ENCODE measurements at places on chromosomes 5 and 9. TPM values are rescaled to one million over a fixed set of nuclear protein-coding genes. Genes with fewer than 3 reads are reported as not detected.
A peak's percentile ranks its signal among the peaks of the same experiment; 100 is the strongest.

DNA sequence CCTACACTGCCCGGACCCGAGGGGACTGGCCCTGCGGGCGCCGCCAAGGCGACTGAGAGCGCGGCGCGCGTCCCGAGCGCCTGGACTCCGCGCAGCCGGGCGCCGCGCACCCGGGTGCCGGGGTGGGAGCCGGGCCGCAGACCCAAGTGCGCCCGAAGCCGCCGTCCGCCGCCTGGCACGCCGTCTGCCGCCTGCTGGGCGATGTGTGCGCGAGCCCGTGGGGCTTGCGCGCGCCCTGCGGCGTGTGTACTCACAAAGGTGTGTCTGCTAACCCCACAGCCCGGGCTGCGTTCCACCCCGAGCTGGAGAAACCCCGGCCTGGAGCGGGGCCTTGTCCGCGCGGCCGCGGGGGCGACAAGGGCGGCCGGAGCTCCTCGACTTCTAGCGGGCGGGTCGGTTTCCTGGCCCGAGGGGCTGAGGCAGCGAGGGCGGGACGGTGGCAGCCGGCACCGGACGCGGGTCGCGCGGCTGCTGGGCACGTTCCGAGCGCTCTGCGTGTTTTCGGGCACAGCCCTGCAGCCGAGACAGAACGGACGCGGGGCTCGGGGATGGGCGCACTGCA lies 1.1 kb upstream of the ZSWIM6 start:
- H3K4me1 ChIP-seq, result peaks cover 50% of the 10 kb centered on the region
- peak overlapping the region; percentile 43 for H3K27ac ChIP-seq
- H3K4me3 ChIP-seq, result peak overlapping the region; percentile 87
- peak; percentile 31 for DNase-seq

ENTR1 gene
- total RNA-seq, result 56.6 TPM

- no peak for DNase-seq
- H3K4me3 ChIP-seq, result no peak overlapping the region
- H3K27me3 ChIP-seq, result no peaks in the 10 kb centered on the region
- no peaks in the 10 kb centered on the region for H3K36me3 ChIP-seq
- H3K4me1 ChIP-seq, result no peaks in the 10 kb centered on the region
Measured at GRCh38 chr5:11525020-11525419, 379.2 kb downstream of the CTNND2 start.

CDH6 gene
- not detected for total RNA-seq

- H3K27me3 ChIP-seq, result peaks cover 54% of the 10 kb centered on the region
- no peak overlapping the region for H3K27ac ChIP-seq
- no peaks in the 10 kb centered on the region for H3K4me1 ChIP-seq
- no peak for DNase-seq
Measured at GRCh38 chr5:1909346-1909985, 26.7 kb upstream of the IRX4 start.

DNA sequence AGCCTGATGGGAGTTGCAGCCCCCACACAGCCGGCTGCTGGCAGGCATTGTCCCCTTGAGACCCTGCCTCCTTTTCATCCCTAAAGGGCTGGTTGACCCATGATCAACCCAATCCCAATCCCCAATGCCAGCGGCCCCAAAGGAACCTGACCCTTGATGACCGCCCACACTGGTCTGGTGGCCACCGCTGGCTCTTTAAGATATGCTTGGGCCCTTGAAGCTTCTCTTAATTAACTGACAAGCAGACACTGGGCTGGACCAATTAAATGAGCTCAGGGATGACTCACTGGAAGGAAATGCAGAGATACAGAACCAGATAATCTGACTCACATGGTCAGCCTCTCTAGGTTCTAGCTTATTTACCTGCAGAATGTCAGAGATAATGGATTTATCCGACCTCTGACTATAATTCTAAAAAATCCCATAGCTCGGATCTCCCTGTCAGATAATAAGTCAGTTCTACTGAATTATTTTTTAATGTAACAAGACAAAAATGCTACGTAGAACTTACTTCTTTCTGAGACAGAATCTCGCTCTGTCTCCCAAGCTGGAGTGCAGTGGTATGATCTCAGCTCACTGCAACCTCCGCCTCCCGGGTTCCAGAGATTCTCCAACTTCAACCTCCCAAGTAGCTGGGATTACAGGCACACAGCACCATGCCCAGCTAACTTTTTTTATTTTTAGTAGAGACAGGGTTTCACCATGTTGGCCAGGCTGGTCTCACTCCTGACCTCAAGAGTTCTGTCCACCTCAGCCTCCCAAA lies 11.1 kb upstream of the MLANA start:
- no peaks in the 10 kb centered on the region for H3K27me3 ChIP-seq
- no peaks in the 10 kb centered on the region for H3K36me3 ChIP-seq
- no peak overlapping the region for H3K27ac ChIP-seq
- H3K4me1 ChIP-seq, result peaks cover 8% of the 10 kb centered on the region
- DNase-seq, result peak; percentile 46

- H3K4me1 ChIP-seq, result peaks cover 64% of the 10 kb centered on the region
- H3K27ac ChIP-seq, result peak overlapping the region; percentile 81
- H3K36me3 ChIP-seq, result peaks cover 12% of the 10 kb centered on the region
Measured at GRCh38 chr9:68741704-68742332, 36.8 kb downstream of the PIP5K1B start.

PCDHGB4 gene
- 3.3 TPM for total RNA-seq

DNA sequence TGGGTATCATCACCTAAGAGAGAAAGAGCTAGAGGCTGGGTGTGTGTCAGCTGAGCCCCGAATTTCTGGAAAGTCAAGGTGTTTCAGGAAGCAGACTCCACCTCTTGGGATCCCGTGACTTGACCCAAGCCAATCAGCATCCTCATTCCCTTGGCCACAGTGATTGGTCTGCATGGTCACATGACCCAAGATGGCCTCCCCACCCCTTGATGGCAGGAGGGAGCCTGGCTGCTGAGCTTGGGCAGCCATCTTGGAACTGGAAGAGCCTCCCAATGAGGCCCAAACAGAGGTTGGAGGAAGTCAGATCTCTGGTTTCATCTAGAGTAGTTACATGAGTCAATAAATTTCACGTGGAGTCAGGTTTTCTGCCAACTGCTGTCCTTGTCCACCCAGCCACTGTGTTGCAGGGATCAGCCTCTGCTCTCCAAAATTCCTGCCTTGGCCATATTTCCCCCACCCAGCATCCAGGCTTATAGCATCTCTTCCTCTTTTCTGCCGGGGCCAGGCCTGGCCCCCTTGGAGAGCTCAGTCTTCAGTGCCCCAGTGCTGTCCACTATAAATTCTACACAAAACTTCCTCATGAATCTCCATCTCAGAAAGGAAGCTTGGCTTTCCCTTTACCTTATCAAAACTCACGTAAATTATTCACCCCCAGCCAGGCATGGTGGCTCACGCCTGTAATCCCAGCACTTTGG lies 17.2 kb upstream of the SUSD3 start:
- H3K4me3 ChIP-seq, result no peak overlapping the region
- no peaks in the 10 kb centered on the region for H3K36me3 ChIP-seq
- DNase-seq, result no peak
- 0 out of 2 replicates have a peak, but pooled peaks cover 1% of the 10 kb centered on the region for H3K27me3 ChIP-seq
- H3K27ac ChIP-seq, result no peak overlapping the region

DNA sequence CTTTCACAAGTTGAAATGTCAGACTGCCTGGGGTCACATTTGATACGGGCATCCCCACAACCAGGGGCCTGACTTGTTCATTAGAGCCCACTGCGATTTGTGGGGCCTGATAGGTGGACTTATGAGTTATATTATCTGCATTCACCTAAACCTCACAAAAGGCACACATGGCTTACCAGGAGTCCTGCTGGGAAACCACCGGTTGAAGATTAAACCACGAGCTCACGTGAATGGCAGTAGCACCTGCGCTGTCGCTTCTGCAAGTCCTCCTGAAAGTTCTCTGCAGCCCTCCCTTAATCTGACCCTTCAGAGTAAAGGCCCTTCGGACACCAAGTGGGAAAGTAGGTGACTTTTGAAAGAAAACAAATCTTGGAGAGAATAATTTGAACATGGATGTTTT lies 68.9 kb downstream of the PPIC start:
- H3K27me3 ChIP-seq, result no peaks in the 10 kb centered on the region
- H3K4me1 ChIP-seq, result no peaks in the 10 kb centered on the region
- DNase-seq, result no peak
- H3K27ac ChIP-seq, result no peak overlapping the region
- H3K36me3 ChIP-seq, result no peaks in the 10 kb centered on the region
- no peak overlapping the region for H3K4me3 ChIP-seq

SPINK6 gene
- not detected for total RNA-seq

TMEM8B gene
- total RNA-seq, result 2.1 TPM

DNA sequence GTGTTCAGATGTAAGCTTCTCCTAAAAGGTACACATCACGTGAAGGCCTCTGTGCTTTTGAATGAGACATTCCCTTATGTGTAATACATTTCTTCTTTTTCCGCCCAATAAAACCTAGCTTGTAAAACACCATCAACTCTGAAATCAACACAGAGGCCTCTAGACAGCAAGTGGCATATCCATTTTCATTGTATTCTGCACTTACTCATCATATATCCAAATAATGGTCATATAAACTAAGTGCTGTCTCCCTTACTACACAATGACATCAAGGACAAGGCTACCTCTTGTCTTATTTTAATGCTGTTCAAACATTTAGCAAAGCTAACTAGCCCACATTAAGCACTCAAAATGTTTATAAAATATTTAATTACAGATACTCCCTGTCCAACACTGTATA lies 108.5 kb downstream of the ELAVL2 start:
- H3K4me1 ChIP-seq, result no peaks in the 10 kb centered on the region
- H3K27ac ChIP-seq, result no peak overlapping the region
- H3K36me3 ChIP-seq, result no peaks in the 10 kb centered on the region
- no peaks in the 10 kb centered on the region for H3K27me3 ChIP-seq
- H3K4me3 ChIP-seq, result no peak overlapping the region
- no peak for DNase-seq

PCDHA1 gene
- not detected for total RNA-seq
